ENCODE measurements at places on chromosomes 5 and 9.

DNA sequence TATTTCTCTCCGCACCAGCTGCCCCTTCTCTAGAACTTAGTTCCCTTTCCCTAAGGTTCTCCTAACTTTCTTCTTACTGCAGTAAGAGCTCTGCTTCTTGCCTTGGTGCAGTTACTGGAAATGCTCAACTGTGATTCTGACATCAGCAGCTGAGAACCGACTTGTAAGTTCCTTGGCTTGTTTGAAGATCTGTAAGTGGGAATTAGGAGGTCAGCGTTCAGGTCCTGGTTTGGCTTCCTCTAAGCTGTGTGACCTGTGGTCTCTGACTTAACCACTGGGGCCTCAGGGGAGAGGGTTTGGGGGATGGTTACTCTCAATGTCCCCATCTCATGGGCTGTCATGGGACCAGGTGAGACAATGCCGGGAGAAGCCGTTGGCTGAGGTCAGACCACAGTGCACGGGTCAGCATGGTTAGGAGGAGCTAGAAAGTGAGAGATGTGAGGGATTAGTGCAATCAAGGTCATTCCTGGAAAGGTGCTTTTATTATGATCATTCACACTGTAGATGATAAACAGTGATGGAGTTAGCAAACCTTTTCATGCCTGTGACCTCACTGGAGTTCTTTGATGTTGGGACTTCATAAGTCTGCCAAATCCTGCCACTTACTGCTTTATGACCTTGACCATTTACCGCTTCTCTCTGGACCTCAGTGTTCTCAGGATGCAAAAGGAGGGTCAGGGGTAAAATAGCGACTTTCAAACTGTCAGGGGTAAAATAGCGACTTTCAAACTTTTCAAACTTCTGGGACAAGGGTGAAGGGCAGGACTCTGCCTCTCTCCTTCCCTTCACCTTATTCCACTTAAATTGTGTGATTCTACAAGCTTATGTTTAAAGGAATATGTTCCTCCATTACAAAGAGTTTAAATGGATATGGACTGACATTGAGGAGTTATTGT lies 7.3 kb downstream of the PAPPA start:
- peak; percentile 80 for DNase-seq

GRCh38 chr5:128579093-128579492 lies 41.0 kb upstream of the FBN2 start:
- DNase-seq: peak; percentile 92

DNA sequence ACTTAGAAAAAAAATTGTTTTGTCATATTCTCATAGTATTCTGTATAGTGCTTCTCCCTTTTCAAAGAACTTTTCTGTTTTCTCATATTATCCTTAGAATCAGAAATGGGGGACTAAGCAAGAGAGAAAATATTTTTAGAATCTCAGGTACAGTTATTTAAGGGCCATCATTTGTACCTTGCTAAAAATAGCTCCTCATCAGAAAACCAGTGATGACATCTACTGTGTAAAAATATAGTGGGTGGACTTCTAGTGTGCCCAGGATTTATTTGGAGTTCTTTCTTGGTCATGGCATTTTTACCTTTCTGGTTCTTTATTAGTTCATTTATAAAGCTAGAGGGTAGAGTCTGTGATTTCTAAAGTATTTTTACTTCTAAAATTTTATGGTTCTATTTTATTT lies 82.5 kb downstream of the CSNK1G3 start:
- no peak for DNase-seq

DNA sequence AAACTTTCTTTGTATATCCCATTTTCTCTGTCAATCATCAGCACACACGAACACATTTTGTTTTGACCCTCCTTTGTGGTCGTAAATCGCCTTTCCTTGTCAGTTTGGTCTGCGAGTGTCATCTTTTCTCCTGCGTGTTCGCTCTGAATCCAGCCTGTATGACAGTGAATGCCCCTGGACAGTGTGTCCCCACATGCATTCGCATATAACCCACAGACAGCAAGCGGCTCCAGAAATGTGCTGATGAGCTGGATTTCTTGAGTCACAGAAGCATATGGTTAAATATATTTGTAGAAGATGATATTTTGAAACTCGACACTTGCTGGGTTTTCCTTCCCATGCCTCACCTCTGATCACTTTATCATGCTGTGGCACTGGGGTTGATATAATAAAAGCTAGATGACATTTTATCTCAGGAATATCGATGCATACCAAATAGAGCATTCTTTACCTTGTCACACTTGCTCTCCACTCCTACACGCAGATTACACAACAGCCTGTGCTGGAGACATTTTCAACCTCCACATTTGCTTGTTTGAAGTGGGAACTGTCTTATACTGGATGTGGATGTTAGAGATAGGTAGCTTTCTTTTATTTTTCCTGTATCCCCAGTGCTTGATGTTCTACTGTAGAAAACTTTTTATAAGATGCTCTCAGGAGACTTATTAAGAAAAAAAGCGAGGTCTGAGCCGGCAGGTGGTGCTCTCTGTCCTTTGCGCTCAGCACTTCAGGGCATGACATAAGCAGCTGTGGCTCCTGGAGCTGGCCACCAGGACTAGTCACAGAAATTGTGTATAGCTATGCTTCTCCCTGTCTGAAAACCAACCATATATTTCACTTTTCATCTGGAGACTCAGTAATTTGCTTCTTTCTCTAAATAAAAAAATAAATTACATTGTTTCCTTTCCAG lies 215.1 kb downstream of the SH3GL2 start:
- peak; percentile 15 for DNase-seq

- DNase-seq: no peak
Observed at GRCh38 chr5:144547098-144547499, 376.4 kb downstream of the KCTD16 start.

DNA sequence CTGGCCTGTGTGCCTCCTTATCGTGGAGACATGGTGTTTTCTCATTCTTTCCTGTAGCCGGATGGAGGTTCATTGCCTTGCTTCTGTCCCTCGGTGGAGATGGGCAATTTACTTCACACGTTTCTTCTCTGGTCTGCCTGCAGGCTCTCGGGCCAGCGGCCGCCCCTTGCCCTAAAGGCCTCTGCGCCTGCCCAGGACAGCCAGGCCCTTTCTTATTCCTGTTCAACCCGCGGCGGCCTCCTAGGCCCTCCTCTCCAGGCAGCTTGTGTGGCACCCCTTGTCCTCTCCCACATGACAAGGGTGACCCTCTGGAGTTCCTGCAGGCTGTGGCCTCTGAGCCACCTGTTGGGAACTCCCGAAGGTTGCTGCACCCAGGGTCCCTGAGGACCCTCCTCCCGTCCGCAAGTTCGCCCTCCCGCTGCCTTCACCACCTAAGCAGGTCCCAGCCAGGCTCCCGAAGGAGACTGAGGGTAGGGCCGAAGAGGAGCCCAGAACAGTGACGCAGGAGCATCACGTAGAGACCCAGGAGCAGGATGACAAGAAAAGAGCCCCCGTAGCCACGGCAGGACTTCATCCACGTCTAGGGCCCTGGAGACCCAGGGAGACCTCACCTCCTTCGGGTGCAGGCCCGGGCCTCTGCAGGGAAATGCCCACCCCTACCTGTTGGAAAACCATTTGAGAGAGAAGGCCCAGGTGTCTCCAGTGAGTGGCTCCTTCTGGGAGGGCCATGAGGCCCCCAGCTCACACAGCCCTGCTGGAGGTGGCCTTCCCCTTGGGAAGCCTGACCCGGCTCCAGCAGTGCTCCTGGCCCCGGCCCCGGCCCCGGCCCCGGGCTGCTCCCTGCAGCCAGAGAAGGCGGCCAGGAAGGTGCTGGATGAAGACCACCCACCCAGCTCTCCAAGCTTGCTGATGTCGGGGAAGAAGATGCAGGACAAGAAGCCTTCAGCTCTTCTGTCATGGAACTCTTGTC lies 291.4 kb downstream of the TLE4 start:
- DNase-seq: no peak

GRCh38 chr5:108481355-108481931 lies 99.5 kb upstream of the FBXL17 start:
- peak; percentile 59 for DNase-seq

DNA sequence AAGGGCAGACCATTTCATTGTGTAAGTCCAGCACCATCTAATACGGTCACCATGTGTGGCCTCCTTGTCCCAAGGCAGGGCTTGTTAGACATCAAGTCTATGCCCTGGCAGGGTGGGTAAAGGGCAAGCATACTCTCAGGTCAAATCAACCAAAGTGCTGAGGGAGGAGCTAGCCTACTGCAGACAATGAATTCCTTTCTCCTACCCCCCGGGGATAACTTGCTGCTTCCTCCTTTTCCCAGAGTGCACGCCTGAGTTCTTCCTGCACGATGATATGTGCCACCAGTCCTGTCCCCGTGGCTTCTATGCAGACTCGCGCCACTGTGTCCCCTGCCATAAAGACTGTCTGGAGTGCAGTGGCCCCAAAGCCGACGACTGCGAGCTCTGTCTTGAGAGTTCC lies 71.4 kb downstream of the RFK start:
- no peak for DNase-seq

DNA sequence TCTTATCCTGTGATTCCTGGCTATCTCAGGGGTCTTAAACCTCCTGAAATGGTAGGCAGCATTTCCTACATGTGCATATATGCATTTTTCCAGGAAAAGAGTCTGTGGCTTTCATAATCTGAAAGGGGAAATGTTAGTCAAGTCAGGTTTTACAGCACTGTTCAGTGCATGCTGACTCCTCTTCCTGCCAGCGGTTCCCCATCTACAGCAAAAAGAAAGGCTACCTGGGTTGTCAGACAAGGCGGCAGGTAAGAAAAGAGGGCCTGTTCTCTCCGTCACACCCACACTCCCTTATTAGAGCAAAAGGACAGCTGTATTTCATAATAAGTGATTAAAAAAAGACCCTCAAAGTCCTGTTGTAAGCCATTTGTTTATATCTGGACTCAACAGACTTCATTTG lies 4.3 kb upstream of the SPATA6L start:
- DNase-seq: no peak

- DNase-seq: no peak
Observed at GRCh38 chr9:93575796-93576257, 557 bp upstream of the PHF2 start.

DNA sequence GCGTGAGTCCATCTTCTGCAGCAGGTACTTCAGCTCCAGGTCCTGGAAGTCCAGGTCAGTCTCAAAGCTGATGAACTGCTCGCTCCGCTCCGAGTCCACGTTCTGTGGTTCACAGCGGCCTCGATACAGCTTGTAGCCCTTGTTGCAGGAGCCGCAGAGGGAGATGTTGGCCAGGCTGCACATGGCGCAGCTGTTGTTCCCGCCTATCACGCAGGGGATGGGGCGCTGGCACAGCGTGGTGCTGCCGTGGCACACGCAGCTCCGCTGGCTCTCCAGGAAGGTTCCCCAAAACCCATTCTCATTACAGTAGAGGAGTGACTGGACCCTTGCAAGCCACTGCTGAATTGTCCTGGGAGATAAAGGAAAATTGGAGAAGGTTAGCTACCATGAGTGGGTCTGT lies 201.4 kb downstream of the BRINP1 start:
- no peak for DNase-seq

DNA sequence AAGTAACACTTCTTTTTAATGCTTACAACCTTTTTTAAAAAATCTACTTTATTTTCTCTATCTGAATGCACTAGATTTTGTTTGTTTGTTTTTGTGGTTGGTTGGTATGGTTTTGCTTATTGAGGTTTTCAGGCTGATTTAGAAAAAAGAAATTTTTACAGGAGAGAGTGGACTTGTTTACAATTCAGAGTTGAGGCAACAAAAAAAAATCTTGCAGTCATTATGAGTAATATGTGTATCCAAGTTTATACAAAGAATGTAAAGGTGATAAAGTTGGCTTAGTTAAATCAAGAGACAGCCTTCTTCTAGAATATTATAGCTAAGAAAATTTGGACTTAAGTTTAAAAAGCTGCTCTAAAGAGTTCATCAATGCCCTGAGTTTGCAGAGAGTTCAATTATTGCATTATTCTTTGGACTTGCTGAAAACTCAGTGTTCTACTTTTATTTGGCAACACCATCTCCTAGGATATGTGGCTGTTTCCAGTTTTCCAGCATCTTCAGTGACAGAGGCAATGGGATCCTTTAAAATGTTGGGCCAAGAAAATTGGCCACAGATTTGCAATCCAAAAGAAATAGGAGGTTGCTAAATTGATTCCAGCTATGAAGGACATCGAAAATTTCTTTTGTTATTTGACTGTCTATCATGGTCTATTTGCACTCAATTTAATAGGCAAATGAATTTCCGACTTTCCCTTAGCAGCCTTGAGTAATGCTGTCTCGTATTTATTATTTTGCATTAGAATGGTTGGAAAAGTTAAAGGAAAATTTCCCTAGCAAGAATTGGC lies 10.7 kb downstream of the STK32A start:
- no peak for DNase-seq

DNA sequence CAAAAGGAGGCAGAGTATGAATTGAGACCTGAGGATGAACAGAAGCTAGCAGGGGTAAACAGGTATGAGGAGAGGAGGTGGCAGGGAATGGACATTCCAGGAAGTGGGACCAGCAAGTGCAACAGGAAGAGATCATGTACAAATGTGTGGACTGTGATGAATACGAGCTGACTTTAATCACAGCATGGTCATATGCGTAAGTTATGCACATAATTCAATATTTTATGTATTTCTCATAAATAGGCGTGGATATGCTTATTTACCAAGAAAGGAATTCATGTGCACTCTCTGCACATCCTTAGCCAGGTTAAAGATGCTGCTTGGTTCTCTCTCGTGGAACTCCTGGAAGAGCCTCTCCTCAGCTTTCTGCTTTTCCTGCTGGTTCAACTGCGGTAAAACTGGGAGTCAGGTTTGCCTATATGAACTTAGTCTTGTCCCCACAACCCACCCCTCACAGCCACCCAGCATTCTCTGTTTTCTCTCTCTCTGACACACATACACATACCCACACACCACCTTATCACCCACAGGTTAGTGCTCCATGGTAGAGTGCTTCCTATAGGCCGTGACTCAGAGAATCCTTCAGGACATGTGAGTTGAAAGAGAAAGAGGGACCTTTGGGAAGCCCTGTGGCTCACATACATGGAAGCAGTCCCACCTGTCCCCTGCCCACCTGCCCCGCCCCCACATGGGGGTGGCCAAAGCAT lies 35.7 kb downstream of the TRPC7 start:
- DNase-seq: no peak

DNA sequence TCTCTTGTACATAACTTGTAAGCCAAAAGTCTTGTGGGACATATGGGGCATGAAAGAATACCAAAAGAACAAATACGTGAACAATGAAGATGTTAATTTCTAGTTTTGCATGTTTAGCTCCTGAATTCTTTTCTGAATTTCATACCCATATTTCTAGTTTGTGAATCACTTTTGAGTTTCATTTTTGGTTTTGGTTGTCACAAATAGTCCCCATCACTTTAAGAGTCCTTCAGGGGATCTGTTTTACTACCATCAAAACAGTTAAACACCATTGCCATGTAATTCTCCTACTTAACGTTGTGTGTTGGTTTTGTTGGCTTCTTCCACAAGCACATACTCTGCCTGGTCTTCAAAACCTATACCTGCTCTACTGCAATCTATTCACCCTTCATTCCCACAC lies 27.0 kb downstream of the VCAN start:
- DNase-seq: no peak

- DNase-seq: no peak
Observed at GRCh38 chr9:16622541-16622940, 247.9 kb downstream of the BNC2 start.

- peak; percentile 20 for DNase-seq
Observed at GRCh38 chr5:36630201-36631145, 24.1 kb downstream of the SLC1A3 start.

All from choroid plexus epithelial cell (primary cell).